ENCODE measurements at places on chromosomes 6 and 20.

- no peak for DNase-seq
Measured at GRCh38 chr6:135576055-135576454, 78.5 kb upstream of the AHI1 start.

DNA sequence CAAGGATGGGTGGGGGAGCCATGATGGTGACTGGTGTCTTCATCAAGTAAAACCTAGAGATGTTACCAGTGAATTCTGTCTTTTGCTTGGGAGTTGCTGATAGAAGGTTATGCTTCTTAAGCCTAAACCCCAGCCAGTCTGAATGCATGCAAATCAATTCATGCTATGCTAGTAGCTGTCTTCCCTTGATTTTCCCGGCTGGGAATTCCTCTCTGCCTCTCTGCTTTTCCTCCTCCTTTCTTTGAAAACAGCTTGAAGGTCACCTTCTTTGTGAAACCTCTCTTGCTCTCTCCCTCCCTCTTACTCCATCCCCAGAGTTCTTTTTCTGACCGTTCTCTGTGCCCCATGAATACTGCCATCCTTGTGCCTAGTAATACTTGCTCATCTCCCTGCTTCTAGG is 58.9 kb downstream of the TMEM200A start:
- no peak for DNase-seq

GRCh38 chr6:44468835-44469234 is 81.3 kb downstream of the CDC5L start:
- DNase-seq, result no peak

- DNase-seq, result no peak
Measured at GRCh38 chr20:60250251-60250650, 292.0 kb downstream of the CDH26 start.

- no peak for DNase-seq
Measured at GRCh38 chr6:95364016-95364604, 213.2 kb upstream of the MANEA start.

GRCh38 chr6:29255530-29255929 is 46.0 kb upstream of the OR14J1 start:
- DNase-seq, result no peak

DNA sequence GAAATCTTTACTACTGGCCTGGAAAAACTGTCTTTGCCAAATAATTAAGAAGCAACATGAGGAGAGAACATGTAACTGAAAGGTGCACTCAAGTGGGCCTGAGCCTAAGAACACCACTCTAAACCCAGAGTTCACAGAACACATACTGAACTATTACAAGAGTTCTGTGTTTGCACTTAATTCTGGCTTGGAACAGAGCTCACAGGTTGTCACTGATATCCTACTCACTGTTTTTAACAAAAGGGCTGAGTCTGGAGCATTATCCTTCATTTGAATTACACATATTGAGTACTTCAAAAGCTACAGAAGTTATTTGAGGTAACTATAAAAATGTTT is 164.7 kb downstream of the OGFRL1 start:
- no peak for DNase-seq

DNA sequence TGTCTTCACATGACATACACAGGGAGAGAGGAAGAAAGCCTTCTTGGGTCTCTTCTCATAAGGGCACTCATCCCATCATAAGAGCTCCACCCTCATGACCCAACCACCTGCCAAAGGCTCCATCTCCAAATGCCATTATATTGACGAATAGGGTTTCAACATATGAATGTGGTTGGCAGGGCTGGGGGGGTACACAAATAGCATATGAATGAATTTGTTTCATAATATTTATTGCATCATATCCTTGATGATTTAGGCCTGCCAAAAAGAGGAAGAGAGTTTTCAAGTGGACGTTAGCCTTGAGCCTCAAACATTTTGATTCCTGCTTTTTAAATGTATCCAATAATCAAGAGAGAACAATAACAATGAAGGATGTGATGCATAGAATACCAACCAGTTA is 26.2 kb upstream of the OPRM1 start:
- DNase-seq, result no peak

DNA sequence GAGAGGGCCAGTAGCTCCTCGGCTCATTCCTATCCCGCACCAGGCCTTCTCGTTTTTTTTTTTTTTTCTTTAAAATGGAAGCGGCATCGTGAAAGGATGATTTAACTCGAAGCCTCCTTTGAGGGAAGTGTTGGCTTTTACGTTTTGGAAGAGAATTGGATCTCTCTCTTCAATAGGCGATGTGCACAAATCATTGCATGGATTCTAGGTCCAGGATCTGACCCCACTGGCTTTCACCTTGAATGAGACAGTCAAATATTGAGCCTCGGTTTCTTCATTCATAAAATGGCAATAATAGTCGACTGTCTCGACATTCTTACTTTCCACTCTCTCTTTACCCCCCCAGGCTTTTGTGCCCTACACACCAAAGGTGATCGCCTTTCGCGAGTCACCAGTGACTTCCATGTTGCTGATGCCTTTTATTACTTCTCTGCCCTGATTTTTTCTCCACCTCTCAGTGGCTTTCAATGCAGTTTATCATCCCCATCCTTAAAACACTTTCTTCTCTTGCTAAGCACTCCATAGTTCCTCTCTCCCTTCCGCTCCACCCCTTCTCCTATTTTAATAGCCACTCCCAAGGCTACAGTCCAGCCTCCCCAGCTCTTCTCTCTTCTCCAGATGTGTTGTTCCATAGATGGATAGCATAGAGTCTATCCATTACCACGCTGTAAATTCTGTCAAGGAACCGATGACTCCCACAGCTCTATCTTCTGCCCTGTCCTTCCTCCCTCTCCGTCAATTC is 473 bp upstream of the DTNBP1 start:
- DNase-seq, result no peak

- no peak for DNase-seq
Measured at GRCh38 chr6:16928387-16928786, 167.1 kb upstream of the ATXN1 start.

- peak; percentile 84 for DNase-seq
Measured at GRCh38 chr6:16769131-16769985, 8.1 kb upstream of the ATXN1 start.

DNA sequence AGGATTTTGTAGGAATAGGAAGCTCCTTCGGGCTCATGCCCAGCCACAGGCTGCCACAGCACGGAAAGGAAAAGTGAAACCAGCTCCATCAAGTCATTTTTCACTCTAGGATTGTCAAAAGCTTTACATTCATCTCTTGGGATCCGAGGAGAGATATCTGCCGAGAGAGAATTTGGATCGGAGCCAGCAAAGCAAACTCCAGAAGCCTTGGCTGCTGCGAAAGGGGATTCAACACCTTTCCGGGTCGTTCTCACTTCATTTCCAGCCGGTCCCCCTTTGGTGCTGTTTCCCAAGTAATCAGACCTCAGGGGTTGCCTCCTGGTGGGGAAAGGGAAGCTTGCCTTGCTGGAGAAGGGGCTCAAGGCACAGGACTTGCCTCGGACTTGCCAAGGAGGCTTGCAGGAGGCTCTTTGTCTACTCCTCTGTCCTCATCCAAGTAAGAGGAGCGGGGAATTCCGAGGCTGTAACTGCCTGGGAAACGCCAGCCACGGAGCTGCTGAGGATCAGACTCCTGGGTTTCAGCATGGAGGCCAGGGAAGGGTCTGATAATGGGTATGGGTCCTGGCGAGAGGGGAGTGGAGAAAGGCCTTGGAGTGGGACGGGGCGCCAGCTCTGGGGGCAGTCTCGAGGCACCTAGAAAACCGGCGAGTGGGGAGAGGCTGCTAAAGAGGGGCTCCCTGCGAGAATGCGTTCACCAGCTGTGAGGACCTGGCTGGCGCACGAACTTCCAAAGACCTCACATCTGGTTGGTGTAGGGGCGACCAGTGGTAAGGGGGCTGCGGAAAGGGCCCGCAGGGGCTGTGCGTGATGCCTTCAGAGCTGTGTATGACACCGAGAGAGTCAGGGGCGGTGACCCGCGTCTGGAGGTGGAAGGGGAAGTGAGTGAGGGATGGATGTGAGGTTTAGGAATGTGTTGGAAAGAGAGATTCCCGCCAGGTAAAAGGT is 702 bp downstream of the ETV7 start:
- DNase-seq, result peak; percentile 67

- DNase-seq, result peak; percentile 95
Measured at GRCh38 chr20:58236612-58237317, 8.3 kb upstream of the ANKRD60 start.

- DNase-seq, result no peak
Measured at GRCh38 chr20:16241911-16242310, 331.3 kb downstream of the KIF16B start.

- no peak for DNase-seq
Measured at GRCh38 chr20:53190225-53190624, 218.1 kb downstream of the TSHZ2 start.

- DNase-seq, result no peak
Measured at GRCh38 chr20:23368316-23369071, 6.5 kb downstream of the GZF1 start.

DNA sequence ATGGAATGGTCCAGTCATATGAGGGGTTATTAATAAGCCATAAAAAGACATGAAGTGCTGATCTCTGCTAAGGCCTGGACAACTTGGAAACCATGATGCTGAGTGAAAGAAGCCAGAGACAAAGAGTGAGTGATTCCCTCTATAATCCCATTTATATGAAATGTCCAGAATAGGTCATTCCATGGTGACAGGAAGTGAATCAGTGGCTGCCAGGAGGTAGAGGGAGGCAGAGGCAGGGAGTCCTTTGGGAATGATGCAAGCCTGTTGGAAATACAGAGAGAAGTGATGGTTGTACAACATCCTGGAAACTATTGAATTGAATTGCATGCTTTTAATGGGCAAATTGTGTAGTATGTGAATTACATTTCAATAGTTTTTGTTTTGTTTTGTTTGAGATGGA is 26.4 kb downstream of the ANKRD60 start:
- no peak for DNase-seq

- no peak for DNase-seq
Measured at GRCh38 chr6:157822245-157823000, 623 bp upstream of the SNX9 start.

DNA sequence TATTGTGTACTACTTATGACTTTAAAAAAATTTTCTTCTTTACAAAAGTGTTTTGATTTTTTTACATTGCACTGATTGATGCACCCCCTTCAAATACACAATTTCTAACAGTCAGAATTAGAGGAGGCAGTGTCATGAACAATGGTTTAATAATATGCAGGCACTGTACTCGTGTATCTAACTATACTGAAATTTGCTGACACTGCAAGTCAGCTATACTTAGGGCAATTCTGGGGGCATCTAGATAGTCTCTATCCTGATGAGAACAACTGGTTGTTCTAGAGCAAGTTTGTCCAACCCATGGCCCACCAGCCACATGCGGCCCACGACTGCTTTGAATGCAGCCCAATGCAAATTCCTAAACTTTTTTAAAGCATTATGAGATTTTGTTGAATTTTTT is 375.6 kb downstream of the BCKDHB start:
- DNase-seq, result no peak

DNA sequence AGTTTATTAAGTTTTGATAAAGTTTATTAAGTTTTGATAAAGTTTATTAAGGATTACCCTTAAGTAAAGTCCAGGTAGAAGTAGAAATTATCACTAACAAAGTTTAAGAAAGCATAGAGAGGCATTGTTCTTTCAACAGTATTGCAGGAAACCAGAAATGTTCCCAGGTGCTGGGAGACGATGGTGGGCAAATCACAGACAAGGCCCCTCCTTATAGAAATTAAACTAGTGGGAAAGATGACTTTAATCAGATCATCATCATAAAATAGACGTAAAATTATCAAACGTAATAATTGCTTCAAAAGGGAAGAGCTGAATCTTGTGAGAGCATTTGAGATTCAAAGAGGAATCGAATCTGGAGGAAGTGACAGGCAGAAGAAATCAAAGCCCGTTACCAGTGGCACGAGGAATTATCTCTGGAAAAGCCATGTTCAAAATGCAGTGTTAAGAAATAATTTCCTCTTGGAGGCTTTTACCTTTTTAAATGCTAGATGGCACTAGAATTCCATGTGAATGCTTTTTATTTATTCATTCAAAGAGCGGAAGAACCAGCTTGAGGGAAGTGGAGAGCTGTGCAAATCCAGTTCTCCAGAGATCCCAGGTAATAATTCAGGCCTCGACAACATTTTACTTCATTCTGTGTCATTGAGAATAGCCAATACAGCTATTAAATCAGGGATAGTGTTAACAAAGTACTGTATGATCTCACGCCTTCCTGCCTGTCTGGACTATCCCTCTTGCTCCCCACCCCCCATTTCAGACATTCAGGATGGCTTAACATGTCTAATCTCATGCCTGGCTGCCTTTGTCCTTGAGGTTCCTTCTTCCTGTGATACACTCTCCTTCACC is 1.0 kb upstream of the APMAP start:
- no peak for DNase-seq

DNA sequence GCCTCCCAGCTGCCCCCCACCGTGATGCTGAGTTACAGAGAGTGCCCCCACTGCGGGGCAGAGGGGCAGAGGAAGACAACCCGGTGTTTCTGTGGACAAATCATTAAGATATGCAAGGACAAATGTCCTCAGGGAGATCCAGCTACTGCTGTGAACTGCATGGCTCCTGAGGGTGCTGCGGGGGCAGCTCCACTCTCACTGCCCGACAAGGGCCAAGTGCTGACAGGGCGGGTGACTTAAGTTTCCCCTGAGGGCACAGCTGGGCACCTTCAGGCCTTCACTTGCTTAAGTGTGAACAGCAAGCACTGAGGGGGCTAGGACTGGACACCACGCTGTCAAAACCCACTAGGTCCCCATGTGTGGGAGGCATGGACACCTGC is 26.2 kb upstream of the TCFL5 start:
- no peak for DNase-seq

DNA sequence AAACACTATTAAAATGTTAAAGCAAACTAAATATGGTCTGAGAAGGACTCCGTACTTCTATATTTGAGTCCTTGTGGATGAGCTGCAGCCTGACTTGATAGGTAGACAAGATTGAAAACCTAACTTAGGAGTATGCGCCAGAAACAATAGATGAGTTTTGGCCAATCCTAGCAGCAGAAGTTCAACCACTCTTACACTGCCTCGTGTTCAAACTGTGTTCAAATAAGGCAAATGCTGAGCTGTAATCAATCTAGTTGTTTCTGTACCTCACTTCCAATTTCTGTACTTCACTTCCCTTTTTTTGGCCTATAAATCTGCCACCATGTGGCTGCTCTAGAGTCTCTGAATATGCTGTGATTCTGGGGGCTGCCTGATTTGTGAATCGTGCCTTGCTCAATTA is 13.2 kb upstream of the SERINC1 start:
- no peak for DNase-seq

- peak; percentile 88 for DNase-seq
Measured at GRCh38 chr20:38167851-38168760, 3.0 kb upstream of the TGM2 start.

GRCh38 chr6:158002951-158003853 is 21.5 kb downstream of the SYNJ2 start:
- no peak for DNase-seq

Measured in upper lobe of left lung (tissue), 6 donors.